ENCODE measurements at places on chromosomes 12 and 14.

DNA sequence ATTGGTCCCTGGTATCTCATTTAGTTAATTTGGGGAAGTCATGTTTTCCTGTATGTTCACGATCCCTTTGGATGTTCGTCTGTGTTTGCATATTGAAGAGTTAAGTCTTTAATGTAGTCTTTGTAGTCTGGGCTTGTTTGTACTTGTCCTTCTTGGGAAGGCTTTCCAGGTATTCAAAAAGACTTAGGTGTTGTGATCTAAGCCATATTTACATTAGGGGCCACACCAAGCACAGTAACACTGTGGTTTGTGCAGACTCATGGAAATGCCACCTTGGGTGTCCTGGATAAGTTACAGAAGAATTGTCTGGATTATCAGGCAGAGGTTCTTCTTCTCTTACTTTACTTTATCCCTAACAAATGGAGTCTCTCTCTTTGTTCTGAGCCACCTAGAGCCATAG, 380.3 kb downstream of the CCER1 start:
- no peak for DNase-seq

- DNase-seq: no peak
Observed at GRCh38 chr12:62865065-62865464, 69.9 kb downstream of the PPM1H start.

DNA sequence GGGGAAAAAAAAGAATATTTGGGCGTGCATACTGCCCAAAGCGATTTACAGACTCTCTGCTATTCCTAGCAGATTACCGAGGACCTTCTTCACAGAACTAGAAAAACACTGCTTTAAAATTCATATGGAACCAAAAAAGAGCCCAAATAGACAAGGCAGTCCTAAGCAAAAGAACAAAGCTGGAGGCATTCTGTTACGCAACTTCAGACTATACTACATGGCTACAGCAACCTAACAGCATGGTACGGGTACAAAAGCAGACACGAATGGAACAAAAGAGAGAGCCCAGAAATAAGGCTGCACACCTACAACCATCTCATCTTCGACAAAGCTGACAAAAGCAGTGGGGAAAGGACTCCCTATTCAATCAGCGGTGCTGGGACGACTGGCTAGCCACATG, 56.7 kb downstream of the TRAF3 start:
- no peak for DNase-seq

DNA sequence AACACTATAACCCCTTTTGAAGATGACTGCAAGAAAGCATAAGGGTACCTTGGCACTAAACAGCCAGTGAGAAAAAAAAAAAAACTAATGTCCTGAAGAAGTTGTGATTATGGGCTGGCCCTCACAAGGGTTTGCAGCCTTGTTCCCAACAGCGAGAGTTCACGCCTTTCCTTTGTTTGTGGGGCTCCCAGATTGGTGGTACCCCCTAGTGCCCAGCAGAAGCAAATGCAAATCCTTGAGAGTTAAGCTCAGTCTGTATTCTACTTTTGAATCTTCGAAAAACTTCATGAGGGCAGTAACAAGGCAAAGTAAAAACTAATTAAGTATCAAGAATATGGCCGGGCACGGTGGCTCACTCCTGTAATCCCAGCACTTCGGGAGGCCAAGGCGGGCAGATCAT, 238.9 kb upstream of the LMO3 start:
- no peak for DNase-seq

DNA sequence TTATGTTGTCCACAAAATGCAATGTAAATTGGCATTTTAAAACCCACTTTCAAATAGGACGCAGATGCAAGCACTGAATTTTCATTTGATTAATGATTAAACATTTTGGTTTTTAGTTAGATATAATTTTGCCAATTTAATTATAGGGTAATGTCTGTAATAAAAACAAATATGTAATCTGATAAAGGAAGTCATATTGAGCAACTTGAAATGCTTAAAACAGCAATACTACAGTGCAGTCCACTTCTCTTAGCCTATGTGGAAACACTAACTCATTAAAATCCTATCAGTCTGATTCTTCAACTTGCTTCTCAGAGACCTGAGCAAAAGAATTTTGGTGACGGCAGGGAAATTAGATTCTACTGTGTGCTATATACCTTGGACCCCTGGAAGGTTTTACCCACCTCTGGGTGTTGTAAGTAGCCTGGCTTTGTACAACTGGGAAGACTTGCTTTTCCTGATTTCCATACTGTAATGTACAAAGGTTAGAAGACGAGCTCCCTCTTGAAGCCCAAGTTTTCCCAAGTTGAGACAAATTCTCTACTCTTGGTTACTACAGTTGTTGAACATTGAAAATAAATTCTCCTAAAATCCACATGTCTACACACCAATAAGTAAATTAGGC, 4.1 kb downstream of the TRHDE start:
- DNase-seq: no peak

DNA sequence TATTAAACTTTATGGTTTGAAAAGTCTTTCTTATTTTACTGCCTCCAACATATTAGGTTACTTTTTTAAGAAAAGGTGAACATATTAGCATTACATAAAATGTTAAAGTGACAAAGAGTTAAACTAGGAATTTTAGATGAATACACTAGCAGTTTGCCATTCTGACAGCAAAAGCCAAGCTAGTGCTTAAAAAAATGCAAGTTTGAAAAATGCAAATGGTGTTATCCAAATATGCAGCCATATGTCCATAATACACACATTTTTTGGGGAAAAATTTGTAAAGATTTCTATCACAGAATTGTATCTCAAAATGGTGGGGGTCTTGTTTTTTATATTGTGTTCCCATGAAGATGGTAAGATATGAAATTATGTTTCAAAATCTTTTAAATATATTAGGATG, 466.1 kb downstream of the FOXG1 start:
- DNase-seq: no peak

GRCh38 chr12:110638796-110639195, 24.9 kb downstream of the TCTN1 start:
- no peak for DNase-seq

DNA sequence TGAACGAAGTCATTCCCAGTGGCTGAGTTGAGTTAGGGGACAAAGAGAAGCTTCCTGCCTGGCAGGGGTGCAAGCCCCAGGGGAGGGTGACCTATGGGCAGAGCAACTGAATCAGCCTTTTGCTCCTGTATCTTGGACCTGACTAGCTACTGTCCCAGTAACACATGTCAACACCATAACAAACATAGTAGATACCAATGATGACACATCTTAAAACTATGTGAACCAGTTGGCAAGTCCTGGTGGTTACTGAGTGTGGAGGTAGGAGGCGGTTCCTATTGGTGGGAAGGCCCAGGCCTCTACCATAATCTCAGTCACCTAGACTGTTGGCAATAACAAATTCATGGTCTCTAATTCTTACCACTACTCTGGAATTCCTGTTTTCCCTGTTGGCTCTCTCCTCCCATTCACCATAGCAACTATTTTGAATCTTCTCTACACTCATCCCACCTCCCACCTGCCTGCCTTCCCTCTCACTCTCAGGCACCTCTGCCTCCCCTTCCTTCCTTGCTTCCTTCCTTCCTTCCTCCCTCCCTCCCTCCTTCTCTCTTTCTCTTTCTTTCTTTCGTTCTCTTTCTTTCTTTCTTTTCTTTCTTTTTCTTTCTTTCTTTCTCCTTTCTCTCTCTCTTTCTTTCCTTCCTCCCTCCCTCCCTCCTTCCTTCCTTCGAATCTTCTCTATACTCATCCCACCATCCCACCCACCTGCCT, 8.1 kb upstream of the P2RX7 start:
- no peak for DNase-seq

DNA sequence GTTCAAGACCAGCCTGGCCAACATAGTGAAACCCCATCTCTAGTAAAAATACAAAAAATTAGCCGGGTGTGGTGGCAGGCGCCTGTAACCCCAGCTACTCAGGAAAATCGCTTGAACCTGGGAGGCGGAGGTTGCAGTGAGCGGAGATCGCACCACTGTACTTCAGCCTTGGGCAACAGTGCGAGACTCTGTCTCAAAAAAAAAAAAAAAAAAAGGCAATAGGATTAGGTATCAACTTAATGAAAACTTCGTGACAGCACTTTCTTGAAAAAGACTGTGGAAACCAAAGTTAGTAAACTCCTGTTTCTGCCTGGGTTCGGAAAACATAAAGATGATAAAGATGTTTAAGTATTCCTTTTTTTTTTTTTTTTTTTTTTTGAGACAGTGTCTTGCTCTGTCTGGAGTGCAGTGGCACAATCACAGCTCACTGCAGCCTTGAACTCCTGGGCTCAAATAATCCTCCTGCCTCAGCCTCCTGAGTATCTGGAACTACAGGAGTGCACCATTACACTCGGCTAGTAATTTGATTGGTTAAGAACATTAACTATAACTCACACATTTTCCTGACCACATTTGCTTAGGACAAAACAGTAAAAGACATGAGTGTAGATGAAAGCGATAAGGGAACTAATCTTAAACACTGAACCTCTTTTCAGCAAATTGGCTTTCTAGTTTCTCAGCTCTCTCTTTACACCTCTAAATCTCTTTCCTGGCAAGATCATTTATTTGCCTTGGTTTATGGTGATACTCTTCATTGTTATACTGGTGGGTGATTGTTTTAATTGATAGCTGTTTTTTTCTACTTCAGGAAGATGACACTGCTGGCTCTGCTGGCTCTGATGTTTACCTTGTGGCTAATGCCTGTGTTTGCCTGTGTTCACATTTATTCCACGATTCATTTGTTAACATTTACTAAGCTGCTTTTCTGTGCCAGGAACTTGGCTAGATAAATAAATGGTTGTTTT, 15.8 kb downstream of the HIF1A start:
- no peak for DNase-seq

- DNase-seq: no peak
Observed at GRCh38 chr14:87158283-87158682, 834.7 kb downstream of the GALC start.

GRCh38 chr12:128075332-128075731, 191.6 kb upstream of the TMEM132C start:
- no peak for DNase-seq

- DNase-seq: no peak
Observed at GRCh38 chr12:22641353-22642053, 16.5 kb downstream of the ETNK1 start.

GRCh38 chr12:85138833-85139232, 102.7 kb downstream of the LRRIQ1 start:
- no peak for DNase-seq

- DNase-seq: no peak
Observed at GRCh38 chr12:47273191-47273626, 193.4 kb upstream of the AMIGO2 start.

DNA sequence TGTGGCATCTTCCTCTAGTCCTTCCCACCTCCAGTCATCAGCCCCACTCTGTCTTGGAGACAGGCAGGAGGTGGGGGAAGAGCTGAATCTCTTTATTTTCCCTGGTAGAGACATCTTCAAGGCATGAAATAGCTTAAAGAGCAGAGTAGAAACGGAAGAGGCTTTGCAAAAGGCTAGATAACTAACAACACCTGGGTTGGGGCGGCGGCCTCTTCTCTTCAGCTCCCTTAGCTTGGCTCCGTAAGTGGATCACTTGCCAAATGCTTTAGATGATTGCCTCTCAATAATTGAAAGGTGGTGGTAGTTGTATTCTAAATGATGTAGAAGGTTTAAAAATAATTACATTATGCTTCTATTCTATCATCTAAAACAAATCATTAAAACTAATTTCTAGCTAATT, 36.1 kb downstream of the SSPN start:
- no peak for DNase-seq

DNA sequence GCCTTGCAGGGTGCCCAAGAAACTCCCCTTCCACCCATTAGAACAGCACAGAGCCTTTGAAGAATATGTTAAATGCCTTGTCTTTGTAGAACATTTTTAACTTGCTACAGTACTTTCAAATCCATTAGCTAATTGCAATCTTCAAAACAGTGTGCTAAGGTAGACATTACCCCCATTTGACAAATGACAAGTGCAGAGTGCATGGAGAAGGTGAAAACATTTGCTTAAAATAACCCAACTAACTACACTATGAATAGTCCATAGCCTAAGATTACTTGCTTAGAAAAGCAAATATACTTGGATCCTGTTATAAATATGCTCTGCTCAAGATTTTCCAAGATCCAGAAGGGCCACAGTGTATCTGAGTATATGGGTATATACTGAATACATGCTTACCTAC, 87.0 kb upstream of the G2E3 start:
- DNase-seq: no peak

GRCh38 chr12:110698171-110698902, 9.4 kb upstream of the HVCN1 start:
- DNase-seq: peak; percentile 61

DNA sequence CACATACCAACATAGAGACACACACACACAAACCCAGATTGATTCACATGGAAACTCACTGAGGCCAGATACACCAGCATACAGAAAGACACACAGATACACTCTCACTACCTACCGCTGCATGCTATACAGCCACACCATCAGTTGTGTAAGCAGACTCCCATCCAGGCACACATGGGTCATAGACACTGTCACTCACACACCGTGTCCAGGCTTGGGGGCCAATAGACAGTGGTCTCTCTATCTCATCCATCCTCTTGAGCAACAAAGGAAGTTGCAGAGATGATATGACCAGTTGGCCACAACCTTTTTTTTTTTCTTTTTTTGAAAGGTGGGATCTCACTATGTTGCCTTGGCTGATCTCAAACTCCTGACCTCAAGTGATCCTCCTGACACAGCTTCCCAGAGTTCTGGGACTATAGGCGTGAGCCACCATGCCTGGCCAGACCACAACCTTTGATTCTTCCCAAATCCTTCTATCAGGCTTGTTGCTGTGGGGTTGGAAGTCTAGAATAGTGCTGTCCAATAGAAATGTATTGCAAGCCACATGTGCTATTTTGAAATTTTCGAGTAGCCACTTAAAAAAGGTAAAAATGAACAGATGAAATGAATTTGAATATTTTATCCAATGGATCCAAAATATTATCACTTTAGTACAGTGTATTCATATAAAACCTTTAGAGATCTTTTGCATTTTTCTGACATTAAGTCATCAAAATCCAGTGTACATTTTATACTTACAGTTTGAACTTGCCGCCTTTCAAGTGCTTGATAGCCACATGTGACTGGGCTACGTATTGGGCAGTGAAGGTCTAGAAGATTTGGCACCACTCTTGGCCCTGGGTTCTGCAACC, 7.4 kb downstream of the LRP1-AS start:
- DNase-seq: no peak

GRCh38 chr14:75191100-75191499, 14.7 kb upstream of the TMED10 start:
- DNase-seq: no peak
